ENCODE measurements at places on chromosomes 3 and 15.

DNA sequence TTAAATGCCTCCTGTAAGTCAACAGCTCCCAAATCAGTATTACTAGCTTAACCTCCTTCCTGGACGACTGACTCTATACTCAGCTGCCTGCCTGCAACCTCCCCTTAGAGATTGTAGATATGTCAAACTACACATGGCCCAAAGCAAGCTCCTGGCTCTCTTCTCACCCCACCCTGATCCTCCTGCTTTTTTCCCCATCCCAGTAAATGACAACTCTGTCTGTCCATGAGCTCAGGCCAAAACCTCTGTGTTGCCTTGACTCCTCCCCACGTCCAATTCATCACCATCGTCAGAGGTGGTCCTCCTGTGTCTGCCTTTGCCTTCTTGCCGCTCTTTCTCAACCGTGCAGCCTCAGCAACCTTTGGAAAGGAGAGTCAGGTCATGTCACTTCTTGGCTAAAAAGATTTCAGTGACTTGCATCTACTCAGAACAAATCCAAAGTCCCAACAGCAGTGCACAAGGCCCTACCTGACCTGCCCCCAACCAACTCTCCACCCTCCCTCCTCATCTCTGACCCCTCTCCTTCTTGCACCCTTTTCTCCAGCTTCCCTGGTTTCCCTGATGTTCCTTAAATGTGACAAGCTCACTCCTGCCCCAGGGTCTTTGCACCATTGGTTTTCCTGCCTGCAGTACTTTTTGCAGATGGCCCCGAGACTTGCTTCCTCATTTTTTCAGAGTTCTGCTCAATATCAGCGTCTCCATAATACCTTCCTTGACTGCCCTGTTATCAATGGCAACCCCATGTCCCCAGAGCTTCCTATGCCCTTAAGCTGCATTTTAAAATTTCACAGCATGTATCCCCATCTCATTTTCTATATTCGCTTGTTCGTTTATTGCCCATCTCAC, 52.8 kb downstream of the LSM3 start:
- no peak for DNase-seq

DNA sequence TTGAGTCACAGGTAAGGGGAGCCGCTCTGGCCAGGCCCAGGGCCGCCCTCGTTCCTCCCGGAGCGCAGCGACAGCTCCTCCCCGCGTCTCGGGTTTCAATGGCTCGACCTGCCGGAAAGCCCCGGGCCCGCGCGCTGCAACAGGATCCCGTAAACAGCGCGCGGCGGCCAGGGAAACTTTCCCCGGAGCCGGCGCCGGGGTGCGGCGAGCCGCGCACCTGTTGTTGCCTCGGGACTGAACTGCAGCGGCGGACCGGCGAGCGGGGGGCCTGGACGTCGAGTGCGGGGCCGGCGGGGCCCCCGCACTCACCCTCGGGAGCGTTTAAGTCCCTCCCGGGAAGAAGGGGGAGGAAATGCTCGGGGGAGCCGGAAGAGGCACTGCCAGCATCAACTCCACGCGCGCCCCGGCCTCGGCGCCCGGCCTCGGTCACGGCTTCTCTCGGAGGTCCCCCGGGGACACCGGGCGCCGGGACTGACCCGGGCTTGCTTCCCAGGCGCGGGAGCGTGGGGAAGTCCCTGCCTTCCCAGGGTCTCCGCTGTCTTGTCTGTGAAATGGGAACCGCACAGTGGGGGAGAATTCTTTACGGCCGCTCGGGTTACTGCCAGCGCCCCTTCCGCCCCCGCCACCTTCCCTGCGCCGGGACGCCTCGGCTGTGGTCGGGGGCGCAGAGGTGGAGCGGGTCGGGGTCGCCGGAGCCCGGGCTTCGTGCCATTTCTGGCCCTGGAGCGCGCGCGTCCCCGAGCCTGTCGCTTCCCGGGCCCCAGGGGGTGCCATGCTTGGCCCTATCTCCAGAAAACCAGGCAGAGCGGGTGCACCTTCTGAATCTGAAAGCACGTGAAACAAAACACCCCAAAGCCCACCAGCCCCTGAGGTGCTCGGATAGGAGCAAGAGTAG, 7.5 kb upstream of the PGPEP1L start:
- DNase-seq, result no peak

DNA sequence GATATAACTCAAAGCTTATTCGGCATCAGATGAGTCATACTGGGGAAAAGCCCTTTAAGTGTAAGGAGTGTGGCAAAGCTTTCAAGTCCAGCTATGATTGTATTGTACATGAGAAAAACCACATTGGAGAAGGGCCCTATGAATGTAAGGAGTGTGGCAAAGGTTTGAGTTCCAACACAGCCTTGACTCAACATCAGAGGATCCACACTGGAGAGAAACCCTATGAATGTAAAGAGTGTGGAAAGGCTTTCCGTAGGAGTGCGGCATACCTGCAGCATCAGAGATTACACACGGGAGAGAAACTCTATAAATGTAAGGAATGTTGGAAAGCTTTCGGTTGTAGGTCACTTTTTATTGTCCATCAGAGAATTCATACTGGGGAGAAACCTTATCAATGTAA, 7.5 kb downstream of the ZNF621 start:
- DNase-seq, result no peak

DNA sequence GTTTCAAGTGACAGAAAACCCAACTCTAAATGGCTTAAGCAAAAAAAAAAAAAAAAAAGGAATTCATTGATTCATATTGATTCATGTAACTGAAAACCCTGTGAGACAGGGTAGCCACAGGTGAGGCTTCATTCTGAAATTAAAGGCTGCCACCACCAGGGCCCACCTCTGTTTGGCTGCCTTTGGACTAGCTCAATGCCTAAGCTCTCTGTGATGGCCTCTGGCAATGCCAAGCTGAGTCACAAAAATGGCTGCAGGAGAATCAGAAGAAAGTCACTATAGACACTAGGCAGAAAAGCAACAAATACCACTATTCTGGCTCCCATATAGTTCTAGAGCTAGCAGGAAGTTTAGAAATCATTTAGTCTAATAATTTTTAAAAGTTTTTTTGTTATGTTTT, 38.2 kb upstream of the GYG1 start:
- no peak for DNase-seq

DNA sequence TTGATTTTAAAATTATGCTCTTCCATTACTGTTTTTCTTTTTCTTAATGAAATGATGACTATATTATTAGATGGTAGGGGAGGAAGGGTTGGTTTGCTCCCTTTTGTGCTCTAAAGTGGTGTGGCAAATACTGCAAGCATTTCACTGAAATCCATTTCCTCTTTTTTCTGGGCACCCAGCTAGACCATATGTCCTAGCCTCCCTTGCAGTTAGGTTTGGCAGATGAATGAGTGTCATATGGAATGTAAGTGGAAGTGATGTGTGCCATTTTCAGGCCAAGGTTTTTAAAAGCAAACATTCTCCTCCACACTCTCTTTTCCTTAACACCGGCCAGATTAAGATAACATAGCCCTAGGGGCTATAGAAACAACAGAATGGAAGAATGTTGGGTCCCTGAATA, 363.0 kb downstream of the FGF12 start:
- no peak for DNase-seq

GRCh38 chr15:88803241-88803919, at the start of gene ACAN:
Gene ACAN (plus strand): TSS chr15:88803436. CDS start chr15:88836207, 32,771 bp downstream.
- DNase-seq, result no peak

DNA sequence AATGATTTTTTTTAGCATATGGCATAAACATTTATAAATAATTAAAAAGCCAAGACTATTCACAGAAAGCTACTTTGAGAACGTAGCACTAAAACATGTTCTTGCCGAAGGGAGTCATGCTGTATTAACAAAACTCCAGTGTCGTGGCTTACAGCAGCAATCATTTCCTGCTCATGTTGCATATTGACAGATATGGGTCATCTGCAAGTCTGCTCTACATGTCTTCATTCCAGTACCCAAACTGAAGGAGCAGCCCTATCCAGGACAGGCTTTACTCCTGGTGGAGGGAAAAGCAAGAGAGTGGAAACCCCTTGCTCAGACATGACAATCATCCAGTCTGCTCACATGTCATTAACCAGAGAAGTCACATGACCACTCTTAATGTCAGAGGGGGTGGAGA, 87.6 kb downstream of the NEK11 start:
- no peak for DNase-seq

DNA sequence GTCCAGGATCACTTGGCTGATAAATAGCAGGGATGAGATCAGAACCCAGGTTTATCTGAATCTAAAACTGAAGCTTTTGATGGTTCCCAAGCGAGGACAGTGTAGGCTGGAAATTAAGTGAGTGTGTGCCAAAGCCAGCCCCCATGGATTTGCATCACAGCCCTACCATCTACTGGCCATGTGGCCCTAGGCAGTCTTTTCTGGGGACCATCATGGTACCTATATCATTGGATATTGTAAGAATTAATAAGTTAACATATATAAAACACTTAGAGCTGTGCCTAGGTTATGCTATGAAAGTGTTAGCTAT, 32.8 kb upstream of the SSR3 start:
- no peak for DNase-seq

GRCh38 chr3:99578339-99578970, 59.9 kb upstream of the COL8A1 start:
- no peak for DNase-seq

DNA sequence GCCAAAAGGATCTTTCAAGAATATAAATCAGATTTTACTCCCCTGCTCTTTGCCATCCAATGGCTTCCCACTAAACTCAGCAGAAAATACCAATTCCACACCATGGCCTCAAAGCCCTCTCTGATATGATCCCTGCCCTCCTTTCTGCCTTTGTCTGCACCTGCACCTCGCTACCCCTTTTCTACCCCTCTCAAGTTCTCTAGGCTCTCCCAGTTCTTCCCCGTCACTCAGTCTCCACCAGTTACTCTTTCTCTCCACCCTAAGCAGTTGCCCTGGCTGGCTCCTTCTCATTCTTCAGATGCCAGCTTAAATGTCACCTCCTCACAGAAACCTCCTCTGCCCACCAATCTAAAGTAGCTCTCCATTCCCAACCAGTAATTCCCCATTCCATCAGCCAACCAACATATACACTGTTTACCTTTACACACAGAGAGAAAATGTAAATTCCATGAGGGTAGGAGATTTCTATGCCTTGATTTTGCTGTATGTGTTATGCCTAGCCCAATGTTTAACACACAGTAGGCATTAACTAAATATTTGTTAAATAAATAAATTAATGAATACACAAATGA, 93.6 kb upstream of the LPP start:
- DNase-seq, result no peak

DNA sequence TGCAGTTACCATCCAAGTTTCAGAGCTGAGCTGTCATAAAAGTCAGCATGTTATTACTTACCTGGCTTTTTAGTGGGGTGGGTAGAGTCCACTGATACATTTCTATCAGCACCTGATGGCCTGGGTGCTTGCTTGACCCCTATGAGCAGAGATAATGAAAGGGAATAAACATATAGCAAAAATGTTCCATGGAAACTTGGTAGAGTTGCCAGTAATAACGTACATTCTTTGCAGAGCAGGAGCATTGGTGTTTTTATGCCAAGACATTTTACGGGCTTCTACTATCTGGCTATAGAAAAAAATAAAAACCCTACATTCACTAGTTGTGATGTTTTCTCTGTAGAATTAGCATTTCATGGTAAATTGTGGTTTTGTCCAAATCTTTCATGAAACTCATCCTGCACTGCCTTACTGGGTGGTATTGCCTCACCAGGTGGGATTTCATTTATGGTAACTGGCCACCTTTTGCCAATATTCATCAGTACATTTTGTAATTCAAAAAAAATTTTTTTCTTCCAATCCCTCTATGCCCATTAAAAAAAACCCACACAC, 70.9 kb downstream of the TFG start:
- DNase-seq, result no peak

DNA sequence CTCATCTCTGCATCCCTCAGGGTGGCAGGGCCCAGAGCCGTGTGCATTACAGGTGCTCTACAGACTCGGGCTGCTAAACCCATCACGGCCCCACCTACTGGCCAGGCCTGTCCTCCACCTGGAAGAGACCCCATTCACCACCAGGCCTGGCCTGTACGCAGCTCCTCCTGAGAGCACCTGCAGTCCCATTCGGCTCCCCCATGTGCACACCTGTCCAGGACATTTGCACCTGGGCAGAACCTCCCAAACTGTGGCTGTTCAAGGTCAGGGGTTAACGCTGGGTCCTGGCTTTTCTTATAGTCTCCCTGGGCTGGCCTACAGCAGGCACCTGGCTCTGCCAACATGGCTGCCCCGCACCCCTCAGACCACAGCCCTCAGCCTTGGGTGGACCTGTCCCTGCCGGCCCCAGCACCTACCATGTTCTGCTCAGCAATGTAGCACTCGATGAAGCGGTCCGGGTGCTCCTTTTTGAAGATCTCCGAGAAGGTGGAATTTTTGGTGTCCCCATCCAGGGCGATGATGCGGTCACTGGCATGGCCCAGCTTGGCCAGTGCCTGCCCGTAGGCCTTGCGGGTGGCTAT, 25.7 kb downstream of the TKT start:
- DNase-seq, result no peak

DNA sequence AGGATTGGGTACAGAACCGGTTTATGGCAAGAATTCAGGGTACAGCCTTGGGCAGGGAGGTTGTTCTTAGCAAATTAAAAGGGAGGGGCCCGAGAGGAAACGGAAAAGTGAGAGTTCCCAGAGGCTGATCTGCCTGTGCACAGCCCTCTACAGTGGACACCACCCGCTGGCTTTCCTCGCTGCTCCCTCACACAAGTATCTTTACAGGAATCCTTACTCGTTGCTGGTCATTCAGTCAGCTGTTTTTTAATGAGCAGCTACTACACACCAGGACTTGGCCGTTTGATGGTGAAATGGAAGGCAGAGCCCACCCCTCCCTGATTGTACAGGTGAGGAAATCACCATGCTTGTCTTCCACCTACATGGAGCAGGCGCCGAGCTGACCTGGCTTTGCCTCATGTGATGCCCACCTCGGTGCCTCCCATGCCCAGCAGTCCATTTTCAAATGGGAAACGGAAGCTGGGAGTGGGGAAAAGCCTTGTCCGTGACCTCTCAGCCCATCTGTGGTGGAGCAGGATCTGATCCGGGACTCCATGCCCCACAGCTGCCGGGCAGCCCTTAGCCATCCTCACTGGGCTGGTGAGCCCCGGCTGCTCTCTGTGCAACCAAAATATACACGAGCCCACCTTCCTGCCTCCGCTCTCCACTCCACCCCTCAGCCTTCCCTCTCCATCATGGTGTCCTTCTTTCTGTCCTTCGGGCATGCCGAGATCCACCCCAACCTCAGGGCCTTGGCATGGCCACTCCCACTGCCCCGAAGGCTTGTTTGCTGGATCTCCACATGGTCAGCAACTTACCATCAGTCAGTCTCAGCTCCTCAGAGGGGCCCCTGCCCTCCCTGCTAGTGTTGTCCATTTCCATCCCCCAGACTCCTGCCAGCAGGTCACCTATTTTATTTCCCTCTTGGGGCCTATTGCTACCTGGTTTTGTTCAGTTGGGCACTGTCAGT, 33.3 kb upstream of the FGD5 start:
- DNase-seq, result no peak

GRCh38 chr3:71512544-71512943, 71.0 kb downstream of the FOXP1 start:
- DNase-seq, result no peak

DNA sequence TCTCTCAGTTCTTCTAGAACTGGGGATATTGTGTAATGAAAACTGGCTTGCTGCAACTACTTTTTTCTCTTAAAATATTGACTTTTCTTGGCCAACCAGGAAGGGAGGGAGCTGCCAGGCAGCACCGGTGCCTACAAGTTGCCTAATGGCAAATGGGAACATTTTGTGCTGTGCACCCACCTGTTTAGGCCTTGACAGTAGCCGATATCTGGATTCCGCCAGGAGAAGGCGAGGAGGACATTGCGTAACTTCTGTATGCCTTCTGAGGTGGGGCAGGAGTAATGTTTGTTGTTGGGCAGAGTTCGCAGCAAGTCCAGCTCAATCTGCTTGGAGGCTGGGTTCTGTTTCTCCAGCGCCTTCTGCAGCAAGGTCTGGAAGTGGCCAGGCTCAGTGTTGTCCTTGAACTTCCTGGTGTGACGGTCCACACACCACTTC, 64.9 kb downstream of the TBC1D2B start:
- no peak for DNase-seq

- no peak for DNase-seq
Observed at GRCh38 chr3:63559884-63560283, 92.6 kb upstream of the SNTN start.
